ENCODE measurements at places on chromosomes 3 and 15.

DNA sequence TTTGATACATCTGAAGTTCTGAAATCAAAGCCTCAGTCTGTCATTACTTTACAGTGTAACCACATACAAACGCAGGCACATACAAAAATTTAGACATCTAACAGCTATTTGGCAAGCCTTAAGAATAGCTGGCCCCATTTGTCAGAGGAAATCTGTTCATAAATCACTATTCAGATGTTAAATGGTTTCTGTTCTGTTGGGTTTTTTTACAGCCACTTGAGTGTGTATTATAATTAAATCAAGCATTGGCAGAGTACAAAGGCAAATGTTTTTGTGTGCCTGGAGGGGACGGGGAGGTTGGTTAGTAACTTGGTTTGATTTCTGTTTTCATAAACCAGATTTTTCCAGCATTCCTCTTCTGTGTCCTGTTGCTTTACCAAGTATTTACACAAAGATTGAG is 24.1 kb downstream of the PIGB start:
- no peak for DNase-seq

- no peak for DNase-seq
Observed at GRCh38 chr15:43270113-43270665, 3.5 kb upstream of the TGM5 start.

- DNase-seq: no peak
Observed at GRCh38 chr3:42843713-42844411, 31.8 kb downstream of the CYP8B1 start.

- no peak for DNase-seq
Observed at GRCh38 chr15:32676169-32676568, 34.7 kb downstream of the SCG5 start.

GRCh38 chr3:56764904-56765547 is 36.7 kb downstream of the ARHGEF3 start:
- no peak for DNase-seq

DNA sequence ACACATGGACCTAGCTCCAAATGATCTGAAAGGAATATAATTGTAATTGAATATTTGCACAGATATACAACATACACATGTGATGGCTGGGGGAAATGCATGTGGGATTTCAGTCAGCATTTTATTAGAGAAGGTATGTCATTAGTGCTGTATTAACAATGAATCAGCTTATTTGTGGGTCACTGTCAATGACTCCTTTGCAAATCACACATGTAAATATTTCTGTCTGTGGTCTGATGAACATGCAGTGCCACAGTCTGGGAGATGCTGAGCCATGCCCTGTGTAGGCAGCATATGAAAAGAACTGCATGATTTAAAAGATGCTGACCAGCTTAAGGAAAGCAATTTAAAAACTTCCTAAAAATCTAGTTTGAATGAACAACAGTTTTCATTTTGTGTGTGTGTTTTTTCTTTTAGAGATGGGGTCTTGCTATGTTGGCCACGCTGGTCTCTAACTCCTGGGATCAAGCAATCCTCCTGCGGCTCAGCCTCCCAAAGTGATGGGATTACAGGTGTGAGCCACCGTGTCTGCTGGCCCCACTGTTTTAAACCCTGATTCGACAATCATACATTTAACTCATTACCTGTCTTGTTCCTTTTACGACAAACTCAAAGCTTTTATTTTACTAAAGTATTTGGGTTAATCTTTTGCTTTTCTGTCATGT is 803 bp upstream of the B3GNT5 start:
- no peak for DNase-seq

- no peak for DNase-seq
Observed at GRCh38 chr3:10428406-10429091, 76.8 kb downstream of the ATP2B2 start.

- no peak for DNase-seq
Observed at GRCh38 chr15:65632780-65633375, 11.1 kb downstream of the SLC24A1 start.

DNA sequence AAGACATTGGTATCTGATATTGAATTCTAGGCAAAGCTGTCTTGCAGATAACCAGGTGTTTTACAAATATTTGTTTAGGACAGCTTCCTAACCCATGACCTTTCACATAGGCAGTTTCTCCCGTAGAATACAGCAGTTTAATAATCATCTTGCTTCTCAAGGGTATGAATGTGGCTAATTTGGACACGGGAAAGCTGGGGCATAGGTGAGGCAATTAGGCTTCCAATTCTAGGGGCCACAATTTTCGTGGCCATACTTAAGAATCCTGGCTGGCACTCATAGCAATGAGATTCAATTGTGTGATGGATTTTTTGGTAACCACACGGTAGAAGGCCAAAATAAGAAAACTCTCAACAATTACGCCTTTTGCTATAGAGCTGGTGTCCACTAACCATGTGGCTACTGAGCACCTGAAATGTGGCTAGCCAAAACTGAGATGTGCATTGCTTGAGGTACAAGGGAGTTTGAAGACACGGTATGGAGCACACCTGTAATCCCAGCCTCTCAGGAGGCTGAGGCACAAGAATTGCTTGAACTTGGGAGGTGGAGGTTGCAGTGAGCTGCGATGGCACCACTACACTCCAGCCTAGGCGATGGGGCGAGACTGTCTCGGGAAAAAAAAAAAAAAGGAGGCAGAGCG is 34.4 kb downstream of the TFRC start:
- no peak for DNase-seq

DNA sequence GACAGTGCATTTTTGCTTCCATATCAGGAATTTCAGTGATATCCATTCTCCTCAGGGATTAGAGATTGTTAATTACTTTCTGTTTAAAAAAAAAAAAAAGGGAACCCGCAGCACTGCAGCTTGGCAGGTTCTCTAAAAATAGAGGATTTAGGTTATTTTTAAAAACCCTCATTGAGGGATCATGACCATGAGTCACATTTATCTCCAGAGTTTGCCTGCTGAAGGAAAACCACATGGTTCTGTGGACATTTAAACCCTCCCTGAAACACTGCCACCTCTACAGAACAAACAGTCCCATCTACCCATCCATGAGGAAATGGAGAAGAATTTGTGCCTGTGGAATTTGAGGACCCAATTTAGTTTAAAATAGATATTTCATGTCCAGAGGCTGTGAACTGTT is 66.2 kb upstream of the UBE2E1 start:
- DNase-seq: no peak

- no peak for DNase-seq
Observed at GRCh38 chr15:23420806-23421575, 26.1 kb downstream of the GOLGA6L2 start.

GRCh38 chr3:169255511-169255910 is 408.0 kb downstream of the MECOM start:
- DNase-seq: no peak

GRCh38 chr3:1953536-1953935 is 145.1 kb upstream of the CNTN4 start:
- no peak for DNase-seq

DNA sequence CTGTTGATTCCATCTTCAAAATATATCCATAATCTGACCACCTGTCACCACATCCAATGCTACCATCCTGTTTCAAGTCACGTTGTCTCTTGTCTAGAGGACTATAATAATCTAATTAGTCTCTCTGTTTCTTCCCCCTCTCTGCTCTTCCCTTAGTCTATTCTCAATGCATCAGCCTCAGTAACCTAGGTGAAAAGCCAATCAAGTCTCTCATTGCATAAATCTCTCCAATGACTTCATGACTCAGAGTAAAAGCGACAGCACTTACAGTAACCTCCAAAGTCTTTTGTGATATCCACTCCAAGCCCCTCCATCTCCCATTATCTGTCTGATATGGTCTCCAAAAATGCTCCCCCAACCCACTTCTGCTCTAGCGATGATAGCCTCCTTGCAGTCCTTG is 7.2 kb downstream of the UBA3 start:
- no peak for DNase-seq

- no peak for DNase-seq
Observed at GRCh38 chr3:42988566-42988965, 9.5 kb downstream of the GASK1A start.

- no peak for DNase-seq
Observed at GRCh38 chr3:186683979-186684378, 18.2 kb downstream of the HRG start.

DNA sequence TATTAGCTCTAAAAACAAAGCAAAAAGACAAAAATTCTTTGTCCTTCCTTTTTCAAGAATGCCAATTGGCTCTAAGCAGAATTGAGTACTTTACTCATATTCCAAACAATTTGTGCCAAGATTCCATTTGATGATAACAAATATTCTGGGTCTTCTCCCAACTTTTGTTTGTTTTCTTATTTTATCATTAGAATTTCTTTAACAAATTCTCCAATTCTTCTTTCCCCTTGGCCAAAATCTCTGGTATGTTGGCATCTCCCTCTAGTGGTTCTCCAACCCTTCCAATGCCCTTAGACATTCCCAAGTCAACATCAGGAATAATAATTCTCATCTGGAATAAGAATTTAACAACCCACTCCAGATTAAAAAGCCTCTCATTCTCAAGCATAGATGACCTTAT is 5.3 kb downstream of the CPOX start:
- no peak for DNase-seq

DNA sequence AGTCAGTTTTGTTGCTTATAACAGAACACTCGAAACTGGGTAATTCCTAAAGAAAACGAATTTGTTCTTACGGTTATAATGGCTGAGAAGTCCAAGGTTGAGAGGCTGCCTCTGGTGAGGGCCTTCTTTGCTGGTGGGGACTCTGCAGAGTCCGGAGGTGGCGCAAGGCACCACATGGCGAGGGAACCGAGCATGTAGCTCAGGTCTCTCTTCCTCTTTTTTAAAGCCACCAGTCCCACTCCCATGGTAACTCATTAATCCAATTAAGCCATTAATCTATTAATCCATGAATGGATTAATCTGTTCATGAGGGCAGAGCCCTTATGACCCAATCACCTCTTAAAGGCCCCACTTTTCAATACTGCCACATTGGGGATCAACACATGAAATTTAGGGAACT is 50.0 kb downstream of the ROPN1B start:
- DNase-seq: no peak

DNA sequence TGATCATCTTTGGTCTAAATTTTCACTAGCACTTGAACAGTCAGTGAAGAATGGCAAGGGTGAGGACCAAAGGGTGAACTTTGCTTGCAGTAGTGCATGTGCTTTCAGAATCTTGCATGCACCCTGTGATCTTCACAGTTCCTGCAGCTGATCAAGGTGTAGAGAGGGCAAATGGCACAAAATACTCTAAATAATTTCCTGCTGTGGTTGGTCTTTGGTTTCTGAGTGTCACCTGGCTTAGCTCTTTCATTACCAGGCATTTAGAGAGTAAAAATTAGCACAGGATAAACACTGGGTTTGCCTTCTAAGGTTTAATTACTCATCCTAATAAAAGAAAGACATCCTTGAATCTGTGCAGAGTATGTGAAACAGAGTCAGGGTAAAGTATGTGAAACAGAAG is 11.4 kb downstream of the TIPARP start:
- no peak for DNase-seq

GRCh38 chr15:94001255-94001801 is 230.0 kb upstream of the MCTP2 start:
- DNase-seq: no peak

- no peak for DNase-seq
Observed at GRCh38 chr15:73952913-73953750, 26.9 kb downstream of the LOXL1 start.

GRCh38 chr15:27746401-27746955 is 352.6 kb downstream of the OCA2 start:
- no peak for DNase-seq

GRCh38 chr3:51502562-51502910 is 2.7 kb upstream of the DCAF1 start:
- DNase-seq: no peak

GRCh38 chr3:69200384-69201068 is 78.1 kb upstream of the LMOD3 start:
- DNase-seq: no peak

DNA sequence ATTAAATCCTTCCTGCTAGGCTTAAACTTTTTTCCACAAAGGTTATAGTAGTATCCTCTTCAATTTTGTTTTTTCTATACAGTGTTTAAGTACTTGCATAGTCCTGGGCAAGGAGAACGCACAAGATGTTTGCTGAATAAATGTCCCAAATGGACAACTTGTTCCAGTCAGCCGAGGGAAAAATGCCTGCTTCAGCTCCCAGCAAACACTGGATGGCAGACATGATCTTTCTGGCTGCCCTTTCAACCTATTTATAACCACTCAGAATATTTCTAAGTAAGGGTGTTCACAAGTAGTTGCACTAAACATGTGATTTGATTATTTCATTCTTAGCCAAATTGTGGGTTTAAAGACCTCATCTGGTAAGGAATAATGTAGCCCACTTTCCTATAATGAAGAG is 29.8 kb downstream of the GNB4 start:
- no peak for DNase-seq

- DNase-seq: no peak
Observed at GRCh38 chr3:128482666-128483656, 10.0 kb downstream of the GATA2 start.

GRCh38 chr15:80890341-80891005 is 99.1 kb downstream of the MESD start:
- no peak for DNase-seq
